Tibial nerve (tissue), 4 donors: ENCODE measurements at places on chromosomes 13 and 19. TPM values are rescaled to one million over a fixed set of nuclear protein-coding genes. Genes with fewer than 3 reads are reported as not detected.

GRCh38 chr13:24161010-24161775 lies 673 bp downstream of the SPATA13 start:
- DNase-seq: no peak

The DEDD2 gene
- total RNA-seq: 38.5 TPM

The PEAK3 gene
- 4.2 TPM for total RNA-seq

DNA sequence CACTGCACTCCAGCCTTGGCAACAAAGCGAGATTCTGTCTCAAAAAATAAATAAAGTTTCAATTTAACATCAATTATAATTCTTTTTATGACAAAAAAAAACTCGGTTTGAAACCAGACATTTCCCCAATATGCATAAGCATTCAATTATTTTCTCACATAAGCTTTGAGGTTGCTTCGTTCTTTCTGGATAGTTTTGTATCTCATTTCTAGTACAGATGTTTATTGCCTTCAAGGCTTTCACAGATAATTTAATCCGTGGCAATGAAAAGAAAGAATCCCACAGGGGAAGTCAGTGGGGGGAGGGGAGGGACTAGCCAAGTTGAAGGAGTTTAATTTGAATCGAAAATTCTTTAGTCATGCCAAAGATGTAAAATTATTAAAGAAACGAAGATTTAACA lies 29.6 kb upstream of the TSC22D1 start:
- DNase-seq: no peak

DNA sequence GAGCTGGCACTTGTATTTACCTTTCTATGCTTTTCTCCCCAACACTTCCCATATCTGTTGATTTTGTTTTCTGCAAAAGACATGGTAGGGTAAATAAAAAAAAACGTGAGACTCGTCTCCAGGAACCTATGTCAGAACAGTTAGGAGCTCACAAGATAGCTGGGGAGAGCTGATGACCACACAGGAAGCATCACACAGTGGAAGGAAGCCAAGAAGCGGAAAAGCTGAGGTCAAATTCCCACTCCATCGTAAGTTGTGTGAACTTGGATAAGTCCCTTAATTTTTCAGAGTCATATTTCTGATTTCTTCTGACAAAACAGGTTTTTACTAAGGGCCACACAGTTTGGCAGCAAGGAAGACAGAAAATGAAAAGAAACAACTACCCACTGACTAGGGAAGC lies 199.6 kb downstream of the KLF5 start:
- DNase-seq: no peak

GRCh38 chr19:39497996-39498797 lies 550 bp upstream of the DLL3 start:
- DNase-seq: no peak

DNA sequence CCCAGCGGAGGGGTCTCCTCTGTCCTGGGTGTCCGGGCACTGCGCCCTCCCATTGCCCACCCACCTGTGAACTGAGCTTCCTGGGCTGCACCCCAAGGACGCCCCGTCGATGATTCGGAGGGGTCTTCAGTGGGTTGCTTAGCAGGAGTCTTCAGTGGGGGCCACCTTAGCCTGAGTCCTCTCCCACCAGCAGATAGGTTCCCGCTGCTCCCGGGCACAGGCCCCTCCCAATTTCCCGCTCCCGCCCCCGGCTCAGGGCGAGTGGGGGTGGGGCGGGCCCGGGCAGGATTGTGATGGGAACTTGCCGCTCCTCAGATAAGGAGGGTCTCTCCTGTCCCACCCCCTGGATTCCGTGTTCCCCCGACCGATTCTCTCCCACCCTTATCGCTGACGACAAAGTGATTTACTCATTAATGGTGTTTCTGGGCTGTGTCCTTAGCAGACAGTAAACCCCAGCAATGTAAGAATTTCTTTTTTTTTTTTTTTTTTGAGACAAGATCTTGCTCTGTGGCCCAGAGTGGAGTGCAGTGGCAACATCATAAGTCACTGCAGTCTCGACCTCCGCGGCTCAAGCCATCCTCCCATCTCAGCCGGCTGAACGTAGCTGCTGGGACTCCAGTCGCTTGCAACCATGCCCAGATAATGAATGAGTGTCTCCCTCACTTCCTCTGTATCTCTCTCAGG lies 655 bp upstream of the S1PR5 start:
- no peak for DNase-seq

- DNase-seq: no peak
Observed at GRCh38 chr13:112060899-112061366, 6.0 kb upstream of the SOX1 start.

- DNase-seq: no peak
Observed at GRCh38 chr13:42544246-42544926, 29.6 kb upstream of the TNFSF11 start.

The SIGLEC8 gene
- total RNA-seq: 0.20 TPM

The NAPSA gene
- not detected for total RNA-seq

- DNase-seq: no peak
Observed at GRCh38 chr19:54444737-54445136, 4.3 kb upstream of the LENG8 start.

The PRTN3 gene
- total RNA-seq: not detected

DNA sequence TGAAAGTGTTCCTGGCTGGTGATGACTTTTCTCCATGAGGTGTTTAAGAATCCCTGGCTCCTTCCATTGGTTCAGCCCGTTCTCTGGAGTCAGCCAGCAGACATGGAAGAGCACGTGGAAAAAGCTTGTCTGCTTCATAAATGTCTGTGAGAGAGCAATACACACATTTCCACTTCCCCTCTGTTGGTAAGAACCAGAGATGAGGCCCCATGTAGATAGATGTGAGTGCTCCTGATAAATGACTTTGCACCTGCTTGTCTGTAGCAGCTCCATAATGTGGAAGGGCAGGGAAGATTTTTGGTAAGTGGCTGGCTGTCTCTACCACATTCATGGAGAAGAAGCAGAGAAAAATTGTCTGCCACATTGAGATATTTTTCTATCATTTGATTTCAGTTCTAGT lies 325.8 kb downstream of the LMO7 start:
- DNase-seq: no peak

DNA sequence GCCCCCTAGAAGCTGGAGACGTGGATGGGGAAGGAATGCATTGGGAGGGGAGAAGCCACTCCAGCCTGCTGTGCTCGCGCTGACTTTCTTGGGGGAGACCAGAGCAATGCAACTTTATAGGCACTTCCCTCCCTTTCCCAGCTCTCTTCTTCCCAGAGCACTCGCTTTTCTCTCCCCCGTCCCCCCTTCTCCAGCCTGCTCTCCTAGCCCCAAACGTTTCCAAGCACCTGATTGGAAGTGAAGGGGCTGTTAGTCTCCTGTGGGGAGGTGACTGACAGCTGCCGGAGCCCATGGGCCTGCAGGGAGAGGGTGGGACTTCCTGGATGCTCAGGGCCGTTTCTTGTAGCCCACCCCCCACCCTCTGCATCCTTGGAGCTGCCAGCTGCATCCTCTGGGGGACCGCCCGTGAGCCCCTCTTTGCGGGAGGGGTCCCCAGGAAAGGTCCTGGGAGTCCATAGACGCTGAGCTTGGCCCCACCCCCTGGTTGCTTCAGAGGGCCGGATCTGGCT lies 2.5 kb downstream of the HDGFL2 start:
- no peak for DNase-seq

GRCh38 chr13:32497589-32497988 lies 41.0 kb downstream of the N4BP2L2 start:
- DNase-seq: no peak

GRCh38 chr13:107376341-107377125 lies 808.6 kb upstream of the ARGLU1 start:
- no peak for DNase-seq

DNA sequence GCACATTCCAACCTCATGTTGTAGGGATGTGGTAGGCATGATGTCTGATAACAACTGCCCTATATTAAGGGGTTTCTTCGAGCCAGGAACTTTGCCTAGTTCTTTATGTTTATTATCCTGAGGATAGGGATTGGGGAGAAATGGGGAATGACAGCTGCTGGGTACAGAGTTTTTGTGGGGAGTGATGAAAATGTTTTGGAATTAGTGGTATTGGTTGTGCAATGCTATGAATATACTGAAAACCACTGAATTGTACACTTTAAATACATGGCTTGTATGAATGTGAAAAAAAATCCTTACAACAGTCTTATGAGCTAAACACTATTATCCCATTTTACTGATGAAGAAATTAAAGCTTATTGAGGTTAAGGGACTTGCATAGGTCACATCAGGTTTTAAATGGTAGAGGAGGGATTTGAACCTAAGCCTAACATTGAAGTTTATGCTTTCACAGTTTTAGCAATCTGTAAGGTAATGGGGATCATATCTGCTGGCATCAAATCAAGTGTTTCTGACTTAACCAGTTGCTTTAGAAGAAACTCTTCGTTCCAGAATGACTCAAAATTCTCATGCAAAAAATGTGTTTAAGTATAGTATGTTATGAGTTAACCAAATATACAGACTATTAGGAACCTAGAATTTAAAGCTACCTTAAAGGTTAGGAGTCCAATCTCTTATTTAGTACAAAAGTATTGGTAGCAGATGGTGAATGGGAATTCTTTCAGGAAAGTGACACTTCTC lies 61.4 kb downstream of the ERCC5 start:
- no peak for DNase-seq

The FPR3 gene
- total RNA-seq: 11.7 TPM

DNA sequence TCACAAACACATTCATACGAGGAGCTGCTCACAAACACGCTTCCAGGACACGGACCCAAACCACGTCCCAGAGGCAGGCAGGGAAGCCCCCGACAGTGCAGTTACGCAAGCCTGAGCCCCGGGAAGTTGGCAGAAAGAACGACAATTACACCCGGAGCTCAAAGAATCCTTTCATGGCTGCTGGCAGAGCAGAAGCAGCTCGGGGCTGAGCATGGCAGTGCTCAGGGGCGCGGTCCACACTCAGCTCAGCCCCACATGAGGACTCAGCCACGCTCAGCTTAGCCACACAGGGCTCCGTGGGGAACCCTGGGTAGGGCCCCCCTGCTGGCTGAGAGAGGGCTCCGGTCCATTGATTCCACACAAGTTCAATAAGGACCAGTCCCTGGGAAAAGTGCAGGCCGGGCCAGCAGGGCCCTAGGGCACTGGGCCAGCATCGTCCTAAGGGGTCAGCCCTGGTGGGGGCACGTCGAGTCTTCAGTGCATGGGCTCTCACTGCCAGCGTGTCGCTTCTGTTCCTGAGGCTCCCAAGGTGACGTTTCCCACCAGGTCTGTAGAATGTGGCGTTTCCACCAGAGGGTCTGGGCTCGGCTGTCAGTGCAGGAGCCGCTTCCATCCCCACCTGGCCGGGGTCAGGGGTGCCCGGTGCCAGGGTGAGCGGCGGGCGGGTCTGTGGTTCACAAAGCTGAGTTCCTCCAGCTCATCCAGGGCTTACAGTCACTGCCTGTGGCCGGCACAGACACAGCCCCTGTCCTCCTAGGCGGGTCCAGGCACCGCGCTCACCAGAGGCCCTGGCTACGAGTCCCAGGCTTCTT lies 23.1 kb downstream of the GAS6 start:
- DNase-seq: no peak

DNA sequence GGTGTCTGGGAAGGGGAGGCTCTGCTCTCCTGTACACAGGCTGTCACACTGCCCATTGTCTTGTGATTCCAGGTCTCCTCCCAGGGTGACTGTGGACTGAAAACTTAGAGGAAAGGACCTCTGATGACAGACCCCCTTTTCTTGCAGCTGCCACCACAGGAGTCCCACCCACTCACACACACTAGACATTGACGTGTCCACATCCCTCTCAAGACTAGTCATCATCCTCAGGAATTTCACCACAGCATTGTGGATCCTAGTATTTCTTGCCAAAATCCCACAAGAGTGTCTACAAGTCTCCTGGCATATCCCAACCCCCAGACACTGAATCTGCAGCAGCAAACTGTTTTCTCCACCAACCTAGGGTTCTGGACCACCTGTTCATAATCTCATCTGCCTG lies 5.3 kb downstream of the ZNF85 start:
- no peak for DNase-seq

DNA sequence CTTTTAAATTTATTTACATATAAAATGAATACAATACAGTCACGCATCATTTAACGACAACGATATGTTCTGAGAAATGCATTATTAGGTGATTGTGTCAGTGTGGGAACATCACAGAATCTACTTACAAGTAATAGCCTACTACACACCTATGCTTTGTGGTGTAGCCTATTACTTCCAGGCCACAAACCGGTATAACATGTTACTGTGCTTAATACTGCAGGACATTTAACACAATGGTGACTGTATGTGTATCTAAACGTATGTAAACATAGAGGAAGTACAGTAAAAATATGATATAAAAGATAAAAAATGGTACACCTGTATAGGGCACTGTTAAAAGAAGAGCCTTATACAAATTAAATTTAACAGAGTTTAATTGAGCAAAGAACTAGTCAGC lies 62.4 kb upstream of the KLHL1 start:
- no peak for DNase-seq

DNA sequence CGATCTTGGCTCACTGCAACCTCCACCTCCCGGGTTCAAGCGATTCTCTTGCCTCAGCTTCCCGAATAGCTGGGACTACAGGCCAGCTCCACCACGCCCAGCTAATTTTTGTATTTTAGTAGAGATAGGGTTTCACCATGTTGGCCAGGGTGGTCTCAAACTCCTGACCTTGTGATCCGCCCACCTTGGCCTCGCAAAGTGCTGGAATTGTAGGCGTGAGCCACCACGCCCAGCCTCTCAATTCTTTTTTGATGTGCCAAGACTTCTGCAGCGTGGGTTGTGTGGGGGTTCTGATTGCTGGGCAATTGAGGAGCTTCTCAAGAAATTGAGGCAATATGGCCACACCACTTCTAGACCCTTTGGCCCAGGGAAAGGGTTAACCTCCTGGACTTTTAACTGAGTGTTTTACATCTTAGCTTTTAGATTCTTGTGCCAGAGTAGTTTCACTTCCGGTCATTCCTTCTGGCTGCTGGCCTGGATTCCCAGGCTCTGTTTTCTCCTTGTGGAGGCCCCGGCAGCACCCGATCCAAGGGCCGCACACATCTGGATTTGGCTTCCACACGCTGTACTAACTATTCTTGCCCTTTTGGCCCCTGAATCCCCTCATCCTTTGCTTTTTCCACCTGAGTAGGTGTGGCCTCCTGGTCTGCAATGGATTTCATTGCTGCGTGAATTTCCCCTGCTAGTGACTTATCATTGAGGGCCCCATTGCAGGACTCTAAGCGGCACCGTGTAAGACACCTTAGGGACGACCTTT lies 14.7 kb downstream of the SMARCA4 start:
- peak; percentile 48 for DNase-seq

DNA sequence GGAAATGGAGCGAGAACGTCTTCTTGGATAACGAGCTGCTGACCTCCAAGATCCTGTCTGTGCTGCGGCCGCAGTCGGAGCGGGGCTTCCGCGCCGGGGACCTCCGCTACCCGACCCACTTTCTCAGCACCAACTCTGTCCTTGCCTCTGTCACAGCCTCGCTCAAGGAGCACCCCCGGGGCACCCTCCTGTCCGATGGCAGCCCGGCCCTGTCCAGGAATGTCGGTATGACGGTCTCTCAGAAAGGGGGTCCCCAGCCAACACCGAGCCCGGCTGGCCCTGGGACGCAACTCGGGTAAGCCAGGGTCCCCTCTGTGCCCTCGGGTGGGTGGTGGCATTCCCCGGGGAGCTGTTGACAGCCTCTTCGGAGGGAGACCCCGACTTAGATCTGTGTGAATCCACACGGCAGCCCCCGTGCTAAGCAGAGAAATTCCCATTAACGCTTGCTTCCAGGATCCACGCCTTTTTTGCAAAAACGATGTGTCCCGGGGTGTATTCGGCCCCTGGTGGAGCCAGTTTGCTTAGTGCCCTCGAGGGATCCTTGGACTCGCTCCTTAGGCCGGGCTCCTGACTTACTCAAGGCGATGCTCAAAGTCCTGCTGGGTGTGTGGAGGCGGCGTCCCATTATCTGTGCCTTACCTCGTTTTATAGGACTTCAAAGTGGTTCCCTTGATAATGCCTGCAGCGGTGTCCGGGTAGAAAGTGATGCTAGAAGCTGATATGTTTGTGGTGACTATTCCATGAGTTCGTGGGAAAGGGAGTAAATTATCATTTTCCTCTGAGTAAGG lies 48.5 kb downstream of the PEX11G start:
- DNase-seq: no peak

The CEACAM20 gene
- not detected for total RNA-seq
